ENCODE measurements at places on chromosomes 5 and 9.

DNA sequence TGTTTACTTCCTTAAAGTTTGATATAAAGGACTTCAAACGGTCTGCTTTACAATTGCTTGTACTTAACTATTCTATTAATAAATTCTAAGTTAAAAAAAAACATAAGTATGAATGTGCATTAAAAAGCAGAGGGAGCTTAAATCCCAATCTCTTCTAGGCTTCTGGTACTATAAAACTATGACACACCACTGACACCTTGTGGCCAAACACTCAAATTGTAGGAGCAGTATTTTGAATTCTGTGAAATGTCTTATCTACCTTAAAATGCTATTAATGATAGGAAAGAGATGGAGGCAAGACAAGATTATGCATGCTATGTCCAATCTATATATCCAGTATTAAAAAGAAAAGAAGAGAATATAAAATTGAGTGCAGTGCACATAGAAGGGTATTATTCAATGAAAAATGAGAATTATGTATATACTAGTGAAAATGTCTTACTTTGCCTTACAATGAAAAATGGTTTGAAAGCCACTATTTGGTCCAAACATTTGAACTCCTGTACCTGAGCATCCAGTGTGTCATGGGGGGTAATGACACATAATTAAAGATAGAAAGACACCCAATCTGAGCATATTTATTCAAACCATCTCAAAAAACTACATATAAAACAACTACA lies 87.6 kb downstream of the ERP44 start:
- DNase-seq, result no peak

GRCh38 chr5:178530526-178530925 lies 59.7 kb downstream of the COL23A1 start:
- DNase-seq, result no peak

GRCh38 chr5:169804861-169805260 lies 167.8 kb downstream of the DOCK2 start:
- DNase-seq, result no peak

DNA sequence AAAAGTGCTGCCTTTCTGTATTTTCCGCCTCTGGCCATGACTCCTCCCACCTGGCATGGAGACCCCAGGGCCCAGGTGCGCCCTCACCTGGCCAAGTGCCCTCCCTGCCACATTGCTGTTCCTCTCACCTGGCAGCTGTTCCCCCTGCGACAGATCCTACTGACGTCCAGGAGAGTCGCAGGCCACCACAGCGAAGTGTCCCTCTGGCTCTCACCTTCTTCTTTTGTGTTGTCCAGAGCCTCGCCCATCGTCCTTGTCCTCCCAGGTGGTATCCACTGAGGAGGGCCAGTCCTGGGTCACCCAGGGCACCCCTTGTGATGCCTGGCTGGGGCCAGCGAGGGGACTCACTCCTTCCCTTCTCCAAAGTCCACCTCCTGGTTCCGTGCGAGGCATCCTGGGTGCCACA lies 2.6 kb downstream of the NKD2 start:
- DNase-seq, result no peak

DNA sequence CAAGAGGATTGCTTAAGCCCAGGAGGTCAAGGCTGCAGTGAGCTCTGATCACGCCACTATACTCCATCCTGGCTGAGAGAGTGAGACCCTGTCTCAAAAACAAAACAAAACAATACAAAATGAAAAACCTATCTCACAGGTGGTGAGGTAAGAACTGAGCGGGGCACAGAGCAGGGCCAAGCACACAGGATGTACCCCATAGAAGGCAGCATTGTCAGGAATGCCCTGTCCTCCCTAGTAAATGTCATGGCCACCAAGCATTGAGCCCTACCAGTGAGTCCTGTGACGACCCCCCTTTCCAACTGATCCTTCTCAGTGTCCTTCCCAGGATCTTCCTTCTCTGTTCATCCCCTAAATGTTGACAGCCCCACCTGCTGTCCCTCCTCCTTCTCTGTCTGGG lies 44.6 kb upstream of the ALDH1B1 start:
- no peak for DNase-seq
